Smooth muscle cell of the pulmonary artery (primary cell): ENCODE measurements at places on chromosomes 12 and 14. TPM values are rescaled to one million over a fixed set of nuclear protein-coding genes. Genes with fewer than 3 reads are reported as not detected.

Gene KSR2
- under 0.01 TPM in 2 replicates for total RNA-seq

Gene ZNF705A
- total RNA-seq, result not detected in 2 replicates

Gene KRT3
- not detected in 2 replicates for total RNA-seq

Gene CFAP251
- 6.7 and 7.9 TPM in 2 replicates for total RNA-seq

Gene HVCN1
- total RNA-seq, result 2.3 and 2.7 TPM in 2 replicates
